Brain pericyte (primary cell): ENCODE measurements at places on chromosomes 2 and 18.

DNA sequence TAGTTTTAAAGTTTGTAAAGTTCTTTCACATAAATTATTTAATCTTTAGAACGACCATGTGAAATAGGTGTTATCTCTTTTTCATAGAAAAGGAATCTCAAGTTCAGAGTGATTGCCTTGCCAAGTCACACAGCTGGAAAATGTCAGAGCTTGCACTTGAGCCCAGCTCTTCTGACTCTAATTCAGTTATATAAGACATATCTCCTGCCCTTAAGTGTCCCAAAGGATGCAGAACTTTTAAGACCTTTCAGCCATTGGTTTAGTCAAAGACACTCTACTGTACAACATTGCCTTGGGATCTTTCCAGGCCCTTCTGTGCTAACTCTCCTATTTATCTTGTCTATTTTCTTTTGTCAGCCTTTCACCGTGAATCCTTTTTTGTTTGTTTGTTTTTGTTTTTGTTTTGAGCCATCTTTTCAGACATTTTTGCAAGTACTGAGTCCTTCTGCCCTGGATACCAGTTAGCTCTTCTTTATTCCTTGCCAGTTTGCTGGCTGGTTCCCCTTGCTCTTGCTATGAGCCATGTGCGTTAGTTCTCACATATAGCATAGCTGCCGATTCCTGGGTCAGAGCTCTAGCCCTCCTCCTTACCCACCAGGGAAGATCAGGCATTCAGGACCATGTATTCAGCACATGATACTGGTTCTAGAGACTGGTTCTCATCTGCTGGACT is 160.0 kb upstream of the MYO3B start:
- no peak for DNase-seq

- DNase-seq, result no peak
These were observed 220.8 kb downstream of the MYCN start for GRCh38 chr2:16161085-16161565.

DNA sequence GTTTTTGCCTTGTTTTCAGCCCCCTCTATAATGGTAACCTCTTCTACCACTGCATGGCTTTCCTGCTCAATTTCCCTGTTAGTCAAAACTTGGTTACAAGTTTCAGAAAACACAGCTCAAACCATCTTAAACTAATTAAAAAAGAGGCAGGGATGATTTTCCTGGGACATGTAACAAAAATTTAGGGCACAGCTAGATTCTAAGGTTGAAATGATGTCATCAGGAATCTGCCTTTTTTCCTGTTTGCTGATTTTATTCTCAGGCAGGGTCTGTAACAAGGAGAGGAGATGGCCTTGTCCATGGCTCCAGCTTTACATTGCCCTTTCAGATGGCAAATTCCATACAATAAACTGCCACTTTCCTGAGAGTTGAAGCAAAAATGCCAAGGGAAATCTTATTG is 157.9 kb upstream of the CREB1 start:
- no peak for DNase-seq

DNA sequence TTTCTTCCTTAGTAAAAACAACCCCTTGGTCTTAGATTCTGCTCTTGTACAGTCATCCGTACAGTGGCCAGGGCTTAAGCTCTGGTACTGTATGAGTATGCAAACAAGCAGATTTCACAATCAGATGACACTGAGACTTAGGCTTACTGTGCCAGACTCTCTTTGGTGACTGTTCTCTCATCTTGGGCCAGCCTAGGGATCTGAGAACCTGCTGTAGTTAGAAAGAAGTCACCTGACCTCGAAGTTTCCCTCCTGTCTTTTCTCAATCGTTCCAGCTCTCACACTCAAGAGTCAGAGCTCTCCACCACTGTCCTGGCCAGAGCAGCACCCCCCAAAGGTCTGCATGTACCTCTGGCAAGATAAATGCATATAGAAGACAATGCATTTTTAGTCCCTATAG is 63.2 kb downstream of the ZEB2 start:
- DNase-seq, result peak; percentile 45

GRCh38 chr18:24014986-24015638 is 558 bp downstream of the TTC39C start:
- DNase-seq, result no peak

DNA sequence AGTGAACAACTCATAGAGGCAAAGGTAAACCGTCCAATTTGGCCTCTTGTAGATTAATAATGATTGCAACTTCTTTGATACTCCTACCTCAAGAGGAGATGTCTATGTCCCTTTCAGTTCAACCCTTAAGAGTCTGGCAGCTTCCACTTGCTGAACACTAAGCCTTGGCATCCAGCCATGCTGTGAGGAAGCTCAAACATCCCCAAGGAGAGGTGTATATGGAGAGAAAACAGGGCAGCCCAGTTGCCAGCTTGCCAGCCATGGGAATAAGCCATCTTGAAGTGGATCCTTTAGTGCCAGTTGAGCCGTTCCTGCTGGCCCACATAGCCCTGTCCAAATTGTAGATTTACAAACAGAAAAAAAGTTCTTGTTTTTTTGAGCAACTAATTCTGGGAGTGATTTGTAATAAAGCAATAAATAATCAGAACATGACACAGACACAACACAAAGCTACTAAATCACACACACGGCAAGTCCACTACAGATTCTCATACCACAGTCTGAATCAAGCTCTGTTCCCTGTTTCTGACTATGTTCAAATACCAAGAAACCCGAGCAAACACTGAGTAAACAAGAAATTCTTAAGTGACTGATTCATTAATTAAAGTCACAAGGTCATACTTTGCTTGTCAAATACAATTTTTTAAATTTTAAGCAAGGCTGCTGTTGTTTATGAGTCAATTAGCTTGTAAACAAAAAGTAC is 96.1 kb downstream of the PID1 start:
- DNase-seq, result no peak

GRCh38 chr2:143482771-143483170 is 353.6 kb downstream of the ARHGAP15 start:
- DNase-seq, result no peak

GRCh38 chr2:26685989-26686839 is 6.3 kb upstream of the KCNK3 start:
- DNase-seq, result no peak

GRCh38 chr18:37779220-37779619 is 213.6 kb upstream of the CELF4 start:
- DNase-seq, result no peak

DNA sequence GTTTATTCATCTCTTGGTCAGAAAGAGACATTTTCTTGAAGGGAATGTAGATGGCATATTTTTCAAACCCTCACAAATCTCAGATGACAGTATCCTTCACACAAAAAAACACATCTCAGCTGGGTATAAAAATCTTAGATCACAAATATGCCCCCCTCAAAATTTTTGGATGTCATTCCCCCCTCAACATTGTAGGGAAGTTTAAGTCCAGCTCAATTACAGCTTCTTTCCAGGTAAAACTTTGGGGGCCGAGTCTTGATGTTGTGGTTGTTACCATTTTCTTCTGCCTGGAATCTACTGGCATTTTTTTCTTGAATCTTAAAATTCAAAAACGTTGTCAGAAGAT is 46.1 kb downstream of the HDAC4 start:
- DNase-seq, result no peak

GRCh38 chr18:6482198-6482977 is 67.7 kb upstream of the L3MBTL4 start:
- peak; percentile 15 for DNase-seq

- no peak for DNase-seq
These were observed 121.2 kb upstream of the CXCR4 start for GRCh38 chr2:136239079-136239685.

DNA sequence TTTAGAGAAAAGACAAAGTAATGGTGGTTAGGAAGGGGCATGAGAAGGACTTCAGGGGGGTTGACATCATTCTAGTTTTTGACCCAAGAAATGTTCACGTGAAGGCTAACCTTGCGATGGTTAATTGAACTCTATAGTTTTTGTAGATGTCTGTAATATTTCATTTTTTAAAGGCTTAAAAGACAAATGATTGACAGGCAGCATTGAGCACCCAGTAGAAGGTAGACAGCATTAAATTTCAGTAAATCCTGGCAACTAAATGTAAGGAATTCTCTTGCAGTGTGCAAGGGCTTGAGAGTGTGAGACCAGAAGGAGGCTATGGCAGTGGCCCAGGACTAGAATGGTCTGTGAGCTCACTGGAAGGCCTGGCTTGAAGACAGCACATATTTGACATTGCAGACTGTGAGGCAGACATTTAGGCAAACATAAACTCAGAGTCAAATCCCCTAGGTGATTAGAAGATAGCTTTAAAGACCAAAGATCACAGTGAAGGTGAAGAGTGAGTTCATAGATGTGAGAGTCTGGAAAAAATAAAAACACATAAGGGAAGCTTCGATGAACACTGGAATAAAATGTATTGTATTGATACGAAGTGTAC is 100.1 kb upstream of the MAP4K4 start:
- no peak for DNase-seq

DNA sequence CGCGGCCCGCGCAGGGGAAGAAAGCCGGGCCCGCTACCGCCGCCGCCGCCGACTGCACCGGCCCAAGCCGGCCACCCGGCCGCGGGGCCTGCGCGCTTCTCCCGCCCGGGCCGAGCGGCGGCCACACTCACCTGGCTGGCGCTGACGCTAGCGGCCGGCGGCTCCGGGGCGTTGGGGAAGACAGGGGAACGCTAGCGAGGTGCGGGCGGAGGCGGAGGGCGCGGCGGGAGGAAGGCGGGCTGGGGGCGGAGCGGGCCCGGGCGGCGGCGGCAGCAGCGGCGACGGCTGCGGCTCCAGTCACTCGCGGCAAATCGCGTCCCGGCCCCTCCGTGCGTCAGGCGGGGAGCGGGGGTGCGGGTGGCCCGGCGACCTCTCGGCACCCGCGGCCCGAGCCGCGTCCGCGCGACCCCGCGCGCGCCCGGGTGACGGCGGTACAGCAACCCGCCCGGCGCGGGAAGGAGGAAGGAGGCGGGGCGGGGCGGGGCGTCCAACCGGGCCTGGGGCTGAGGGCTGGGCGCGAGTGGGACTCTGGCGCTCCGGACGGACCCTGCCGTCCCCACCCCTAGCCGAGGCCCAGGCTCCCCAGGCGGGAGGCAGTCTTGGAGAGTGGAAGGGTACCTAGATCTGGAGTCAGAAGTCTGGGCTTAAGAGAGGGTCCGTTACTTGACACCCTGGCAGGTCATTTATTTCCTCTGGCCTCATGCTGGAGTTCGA is at the start of gene SESTD1:
TSS of gene SESTD1 (minus strand) at position 465 of the 714 bp plus-strand sequence. CDS start 72,991 bp downstream, outside the sequence.
- DNase-seq, result no peak

DNA sequence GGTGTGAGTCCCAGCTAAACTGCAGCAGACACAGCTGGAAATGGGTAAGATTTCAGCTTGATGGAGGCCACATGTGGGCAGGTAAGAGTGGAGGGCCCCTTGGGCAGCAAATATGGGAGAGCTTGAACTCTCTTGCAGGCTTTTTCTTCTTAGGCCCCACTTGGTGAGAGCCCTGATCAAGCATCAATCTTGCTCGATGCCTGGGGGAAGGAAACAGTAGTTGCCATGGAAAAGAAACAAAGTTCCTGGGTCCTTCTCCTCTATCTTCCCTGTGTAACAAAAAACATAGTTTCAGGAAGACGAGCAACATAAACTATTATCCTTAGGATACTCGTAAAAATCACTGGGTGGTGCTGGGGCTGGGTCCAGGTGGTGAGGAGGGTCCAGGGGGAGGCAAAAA is 42.9 kb downstream of the KIAA1328 start:
- DNase-seq, result no peak

DNA sequence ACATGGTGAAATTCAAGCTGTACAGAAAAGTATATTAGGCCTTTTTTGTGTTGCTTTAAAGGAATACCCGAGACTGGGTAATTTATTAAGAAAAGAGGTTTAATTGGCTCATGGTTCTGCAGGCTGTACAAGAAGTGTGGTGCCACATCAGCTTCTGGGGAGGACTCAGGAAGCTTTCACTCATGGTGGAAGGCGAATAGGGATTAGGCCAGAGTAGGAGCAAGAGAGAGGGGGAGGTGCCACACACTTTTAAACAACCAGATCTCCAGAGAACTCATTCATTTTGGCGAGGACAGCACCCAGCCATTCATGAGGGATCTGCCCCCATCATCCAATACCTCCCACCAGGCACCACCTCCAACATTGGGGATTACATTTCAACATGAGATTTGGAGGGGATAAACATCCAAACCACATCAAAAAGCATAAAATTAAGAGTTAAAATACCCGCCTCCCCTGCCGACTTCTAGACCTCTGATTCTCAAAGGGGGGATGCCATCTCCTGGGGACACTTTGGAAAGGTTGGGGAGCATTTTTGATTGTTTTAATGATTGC is 15.1 kb upstream of the LIPG start:
- no peak for DNase-seq

DNA sequence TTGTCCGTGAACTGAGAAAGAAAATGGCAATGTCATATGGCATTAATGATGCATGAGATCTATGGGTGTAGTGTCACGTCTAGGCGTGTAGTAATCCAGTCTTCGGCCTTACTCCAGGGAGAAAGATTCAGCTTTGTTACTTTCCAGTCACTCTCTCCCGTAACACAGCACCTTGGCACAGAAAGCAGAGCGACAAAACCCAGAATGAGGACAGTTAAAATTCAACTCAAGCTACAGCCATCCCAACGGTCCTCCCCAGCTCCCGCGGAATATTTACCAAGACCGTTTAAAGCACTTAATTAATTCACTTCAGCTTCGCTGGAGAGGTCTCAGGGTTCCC is 797 bp upstream of the CRIM1 start:
- DNase-seq, result no peak

DNA sequence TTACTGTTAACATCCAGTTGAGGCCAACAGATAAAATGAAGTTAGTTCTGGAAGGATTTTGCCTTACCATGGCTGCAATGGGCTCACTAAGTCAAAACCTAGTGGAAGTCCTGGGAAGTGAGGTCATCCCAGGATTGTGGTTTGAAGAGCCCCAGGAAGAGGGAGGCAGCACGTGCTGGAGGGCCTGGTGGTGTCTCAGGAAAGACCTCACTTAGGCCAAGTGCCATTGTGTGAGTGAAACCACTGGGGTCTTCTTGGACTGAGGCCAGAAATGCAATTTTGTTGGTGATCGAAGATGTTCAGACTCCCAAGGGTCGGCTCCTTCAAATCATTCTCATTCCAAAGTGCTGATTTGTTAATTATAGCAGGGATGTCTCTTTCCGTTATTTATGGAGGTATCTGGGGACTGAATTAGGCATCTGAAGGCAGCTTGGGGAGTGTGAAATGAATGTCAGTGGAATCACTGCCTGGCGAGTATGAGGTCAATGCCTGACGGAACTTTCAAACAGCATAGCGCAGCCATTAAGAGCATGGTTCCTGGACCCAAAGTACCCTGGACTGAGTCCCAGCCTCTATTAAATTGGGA is 60.0 kb downstream of the IL1R2 start:
- DNase-seq, result no peak
